Left kidney (tissue), 8 donors: ENCODE measurements at places on chromosomes 3 and 15. TPM values are rescaled to one million over a fixed set of nuclear protein-coding genes. Genes with fewer than 3 reads are reported as not detected.
A peak's percentile ranks its signal among the peaks of the same experiment; 100 is the strongest.

- no peak for DNase-seq
Measured at GRCh38 chr3:195755391-195755790, 34.6 kb downstream of the MUC20 start.

The CYP8B1 gene
- polyA plus RNA-seq: 1.3 TPM

- DNase-seq: no peak
Measured at GRCh38 chr3:71104556-71104955, 479.0 kb downstream of the FOXP1 start.

The RAD51 gene
- 16.9 TPM for polyA plus RNA-seq

- DNase-seq: no peak
Measured at GRCh38 chr3:123685780-123686179, 100.9 kb upstream of the HACD2 start.

The GPR176 gene
- polyA plus RNA-seq: 15.9 TPM

The THSD4 gene
- polyA plus RNA-seq: 30.2 TPM

The CATSPER2 gene
- polyA plus RNA-seq: 11.9 TPM

GRCh38 chr15:42444415-42445063 is 46.4 kb downstream of the ZNF106 start:
- DNase-seq: no peak

DNA sequence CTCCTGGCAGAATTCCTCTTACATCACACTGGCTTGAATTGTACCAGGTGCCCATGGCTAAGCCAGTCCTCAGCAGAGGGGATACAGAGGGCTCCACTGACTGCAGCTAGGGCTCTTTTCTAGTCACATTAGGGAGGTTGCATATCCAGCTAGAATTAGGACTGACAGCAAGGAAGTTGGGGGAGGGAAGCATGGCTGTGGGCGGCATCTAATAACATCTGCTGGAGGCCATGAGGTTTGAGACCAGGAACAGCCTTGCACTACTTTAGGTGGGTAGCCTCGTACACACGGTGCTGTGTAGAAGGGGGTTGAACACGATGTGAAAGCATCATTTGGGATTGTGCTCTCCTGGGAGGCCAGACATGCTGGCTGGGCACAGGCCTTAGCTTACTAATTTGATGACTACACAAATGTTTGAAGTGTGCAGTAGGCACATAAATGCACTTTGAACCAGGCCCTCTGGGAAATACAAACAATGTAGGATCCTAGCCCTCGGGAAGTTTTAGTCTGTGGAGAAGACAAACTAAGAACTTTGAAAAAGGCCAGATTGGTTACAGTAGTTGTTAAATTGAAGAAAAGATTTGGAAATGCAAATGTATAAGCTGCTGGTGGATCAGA is 30.2 kb downstream of the CHCHD6 start:
- no peak for DNase-seq

GRCh38 chr3:2484162-2485026 is 385.7 kb downstream of the CNTN4 start:
- no peak for DNase-seq

The IGSF10 gene
- polyA plus RNA-seq: 3.5 TPM

The GTF2A2 gene
- polyA plus RNA-seq: 132 TPM

The AMT gene
- polyA plus RNA-seq: 41.2 TPM

DNA sequence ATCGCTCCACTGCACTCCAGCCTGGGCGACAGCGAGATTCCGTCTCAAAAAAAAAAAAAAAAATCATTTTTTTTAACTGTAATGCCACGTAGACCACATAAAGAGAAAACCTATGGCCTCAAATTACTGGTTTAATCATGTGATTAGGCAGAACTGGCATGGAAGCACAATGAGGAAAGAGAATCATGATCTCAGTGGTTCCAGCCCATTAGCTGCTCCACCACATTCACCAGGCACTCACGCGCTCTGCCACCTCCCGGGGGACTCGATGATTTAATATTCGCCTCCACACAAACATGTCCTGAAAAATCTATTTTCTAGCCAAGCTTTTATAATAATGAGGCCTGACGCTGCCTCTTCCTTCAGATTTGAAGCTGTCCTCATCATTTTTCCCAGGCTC is 204.7 kb downstream of the TBL1XR1 start:
- DNase-seq: no peak

- DNase-seq: no peak
Measured at GRCh38 chr15:31467361-31467760, 140.7 kb downstream of the KLF13 start.

The CGNL1 gene
- polyA plus RNA-seq: 63.7 TPM

- DNase-seq: no peak
Measured at GRCh38 chr15:29638781-29639180, 183.5 kb downstream of the TJP1 start.

GRCh38 chr15:50057905-50058639 is 61.0 kb downstream of the ATP8B4 start:
- DNase-seq: no peak

The SCG5 gene
- 18.2 TPM for polyA plus RNA-seq

- no peak for DNase-seq
Measured at GRCh38 chr15:43931119-43931518, 104.3 kb downstream of the WDR76 start.

DNA sequence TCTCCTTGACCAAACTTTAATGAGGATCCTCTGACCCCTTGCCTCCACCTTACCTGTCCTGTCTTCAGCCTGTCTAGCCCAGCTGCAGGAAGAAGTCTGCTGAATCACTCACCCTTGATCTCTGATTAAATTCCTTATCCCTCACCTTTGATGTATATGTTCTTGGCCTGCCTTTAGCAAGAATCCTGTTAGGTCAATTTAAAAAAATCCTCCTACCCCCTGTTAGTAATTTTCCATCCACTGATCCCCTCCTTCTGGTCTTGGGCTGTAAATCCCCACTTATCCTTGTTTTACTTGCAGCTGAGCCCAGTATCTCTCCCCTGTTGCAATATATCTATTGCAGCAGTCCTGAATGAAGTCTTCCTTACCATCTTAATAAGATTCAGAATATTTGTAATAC is 39.0 kb downstream of the MYH15 start:
- DNase-seq: no peak

The GOLGA8G gene
- 0.08 TPM for polyA plus RNA-seq

The CYP1A1 gene
- not detected for polyA plus RNA-seq

DNA sequence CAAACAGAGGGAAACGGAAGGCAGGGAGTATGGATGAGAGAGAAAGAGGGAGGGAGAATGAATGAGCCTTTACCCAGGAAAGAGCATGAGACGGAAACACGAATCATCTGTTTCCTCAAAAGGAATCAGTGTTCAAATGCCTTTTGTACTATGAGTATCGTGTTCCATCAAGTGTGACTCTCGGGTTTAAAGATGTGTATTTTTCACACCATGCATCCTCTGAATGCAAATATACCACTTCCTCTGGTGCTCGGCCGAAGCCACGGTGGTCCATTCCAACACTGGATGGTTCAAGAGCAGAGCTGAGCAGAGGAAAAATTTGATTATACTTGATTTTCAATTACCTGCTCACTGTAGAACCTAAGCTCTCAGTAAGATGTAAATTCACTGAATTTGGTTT is 505.1 kb downstream of the MECOM start:
- DNase-seq: no peak

GRCh38 chr3:112675349-112675748 is 34.4 kb upstream of the CCDC80 start:
- no peak for DNase-seq

GRCh38 chr3:23810343-23811184 is 4.8 kb downstream of the UBE2E1 start:
- peak; percentile 48 for DNase-seq

The SLC35G2 gene
- polyA plus RNA-seq: 5.1 TPM

The LMAN1L gene
- not detected for polyA plus RNA-seq

GRCh38 chr3:45807133-45807532 is 10.8 kb upstream of the SLC6A20 start:
- no peak for DNase-seq

DNA sequence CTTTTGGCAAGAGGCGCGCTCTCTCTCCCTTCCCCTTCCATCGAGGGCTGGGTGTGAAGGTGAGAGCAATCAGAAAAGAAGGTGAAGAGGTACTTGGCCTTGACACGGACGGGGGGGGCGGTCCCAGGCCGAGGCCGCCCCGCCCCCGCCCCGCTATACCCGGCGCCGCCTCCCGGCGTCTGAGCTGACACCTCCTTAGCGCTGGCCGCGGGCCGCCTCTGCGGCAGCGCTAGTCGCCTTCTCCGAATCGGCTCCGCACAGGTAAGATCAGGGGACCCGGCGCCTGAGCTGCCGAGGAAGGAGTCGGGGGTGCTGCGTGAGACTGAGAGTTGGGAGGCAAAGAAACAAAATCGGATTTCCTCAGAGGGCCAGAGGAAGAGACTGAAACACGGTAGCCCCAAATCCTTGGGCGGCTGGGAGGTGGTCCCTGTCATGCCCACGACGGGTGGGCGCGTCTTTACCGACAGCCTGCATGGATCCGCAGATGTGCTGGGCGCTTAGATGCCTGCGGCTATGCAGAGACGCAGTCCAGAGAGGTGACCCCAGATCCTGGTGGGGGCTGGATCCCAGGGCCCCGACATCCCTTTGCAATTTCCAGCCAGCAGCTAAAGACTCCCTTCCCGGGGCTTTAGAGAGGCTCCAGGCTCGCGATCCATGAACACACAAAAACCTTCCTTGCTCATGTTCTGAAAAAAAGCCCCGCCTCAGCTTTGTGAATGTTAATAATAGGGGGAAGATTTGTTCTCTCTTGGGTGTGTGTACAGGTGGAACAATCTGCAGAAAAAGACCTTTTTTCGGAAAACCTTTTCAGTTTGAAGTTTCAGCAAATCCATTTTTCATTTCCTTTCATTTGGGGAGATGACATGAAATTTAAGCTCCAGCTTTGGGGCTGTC is at the start of gene ENTPD3:
Gene ENTPD3 (plus strand): TSS at position 184 of the 894 bp plus-strand sequence. CDS start 874 bp downstream, outside the sequence.
- peak; percentile 18 for DNase-seq

The VIPR1 gene
- 1.9 TPM for polyA plus RNA-seq

DNA sequence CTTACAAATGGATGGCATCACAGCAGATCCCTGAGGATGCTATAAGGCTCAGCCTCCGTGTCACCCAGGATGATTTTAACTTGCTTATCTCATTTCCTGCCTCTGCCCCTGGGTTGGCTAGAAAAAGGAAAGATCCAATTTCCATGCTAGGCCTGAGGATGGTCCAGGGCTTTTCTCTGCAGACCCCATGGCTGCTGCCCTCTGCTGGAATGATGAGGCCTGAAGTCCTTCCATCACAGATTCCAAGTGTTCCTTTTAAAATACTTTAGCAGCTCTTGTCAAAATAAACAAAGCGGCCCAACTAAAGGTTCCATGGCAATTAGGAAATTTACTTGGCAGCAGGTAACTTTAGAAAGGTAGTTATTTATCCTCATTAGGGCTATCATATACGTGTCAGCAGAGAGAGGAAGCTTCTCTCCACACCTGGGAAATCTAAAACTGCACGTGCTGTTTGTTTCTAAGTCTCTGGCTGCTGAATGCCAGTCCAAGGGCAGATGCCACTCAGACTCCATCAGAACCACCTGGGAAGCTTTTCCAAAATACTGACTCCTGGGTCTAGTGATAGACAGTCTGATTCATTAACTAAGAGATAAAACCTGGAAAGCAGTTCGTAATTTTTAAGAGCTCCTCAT is 401.9 kb upstream of the IL12A start:
- peak; percentile 55 for DNase-seq

The AMIGO3 gene
- polyA plus RNA-seq: 2.6 TPM

The VPS18 gene
- polyA plus RNA-seq: 16.5 TPM

The MKRN2OS gene
- 2.6 TPM for polyA plus RNA-seq

- DNase-seq: peak; percentile 64
Measured at GRCh38 chr3:187679638-187680396, 9.6 kb upstream of the SST start.

DNA sequence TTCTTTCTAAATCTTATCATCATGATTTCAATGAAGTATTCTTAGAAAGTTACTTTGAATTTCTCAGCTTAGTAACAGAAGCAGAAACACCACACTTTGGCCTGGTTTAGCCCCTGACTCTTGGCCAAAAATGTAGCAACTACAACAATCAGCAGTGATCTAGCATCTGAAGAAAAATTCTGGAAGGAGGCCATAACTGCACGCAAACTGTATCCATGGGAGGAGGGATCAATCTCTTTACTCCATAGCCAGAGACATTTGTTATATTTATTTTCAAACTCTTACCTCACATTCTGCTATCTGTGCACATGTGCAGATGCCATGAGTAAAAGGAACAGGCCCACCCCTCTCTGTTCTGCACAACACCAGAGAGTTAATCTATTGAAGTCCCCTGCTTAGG is 251.0 kb upstream of the P2RY1 start:
- no peak for DNase-seq
